Stimulated activated CD4-positive, alpha-beta T cell treated with anti-CD3 and anti-CD28 coated beads, Interleukin-12 subunit alpha, Interleukin-12 subunit beta, amount 100 ng/mL, for 24 hours (primary cell): ENCODE measurements at places on chromosomes 4 and X.

- no peak for DNase-seq
Observed at GRCh38 chrX:372856-373640, 13.7 kb downstream of the PPP2R3B start.

- no peak for DNase-seq
Observed at GRCh38 chr4:1632109-1633104, 51.7 kb downstream of the FAM53A start.

DNA sequence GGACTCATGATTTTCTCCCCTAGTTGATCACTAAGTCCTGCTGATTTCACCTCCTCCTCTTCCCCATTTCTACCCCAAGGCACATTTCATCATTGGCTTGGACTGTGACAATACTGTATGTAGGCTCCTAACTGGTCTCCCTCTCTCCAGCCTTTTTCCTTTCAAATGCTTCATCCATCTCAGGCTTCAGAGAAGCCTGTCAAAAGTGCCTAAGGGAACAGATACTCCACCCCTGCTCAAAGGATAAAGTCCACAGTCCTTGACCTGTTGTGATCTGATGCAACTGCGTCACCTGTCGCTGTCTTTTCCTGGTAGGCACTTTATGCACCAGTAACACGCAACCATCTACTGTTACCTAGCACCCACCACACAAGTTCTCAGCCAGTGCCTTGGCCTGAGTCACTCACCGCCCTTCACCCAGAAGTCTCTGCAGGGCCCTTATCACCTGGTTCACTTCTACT lies 12.8 kb downstream of the SCARB2 start:
- DNase-seq, result no peak

DNA sequence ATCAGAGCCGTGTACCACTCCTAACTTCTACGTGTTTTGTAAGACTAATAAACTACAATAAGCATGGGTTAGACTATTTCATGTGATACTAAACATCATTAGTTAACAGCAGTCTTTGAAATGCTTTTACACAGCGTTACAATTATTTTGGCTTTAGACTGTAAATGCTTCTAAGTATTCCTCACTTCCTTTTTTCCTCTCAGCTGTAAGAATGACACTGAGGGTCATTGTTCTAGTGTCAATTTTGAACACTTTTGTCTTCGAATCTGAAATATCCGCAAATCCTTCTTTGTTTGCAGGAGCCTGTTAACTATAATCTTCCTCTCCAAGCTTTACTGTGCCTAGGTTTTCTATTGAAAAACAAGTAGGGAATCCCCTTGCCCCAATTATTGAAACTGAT lies 1.5 kb downstream of the ABCE1 start:
- no peak for DNase-seq

GRCh38 chr4:78556665-78557064 lies 5.1 kb downstream of the ANXA3 start:
- no peak for DNase-seq

DNA sequence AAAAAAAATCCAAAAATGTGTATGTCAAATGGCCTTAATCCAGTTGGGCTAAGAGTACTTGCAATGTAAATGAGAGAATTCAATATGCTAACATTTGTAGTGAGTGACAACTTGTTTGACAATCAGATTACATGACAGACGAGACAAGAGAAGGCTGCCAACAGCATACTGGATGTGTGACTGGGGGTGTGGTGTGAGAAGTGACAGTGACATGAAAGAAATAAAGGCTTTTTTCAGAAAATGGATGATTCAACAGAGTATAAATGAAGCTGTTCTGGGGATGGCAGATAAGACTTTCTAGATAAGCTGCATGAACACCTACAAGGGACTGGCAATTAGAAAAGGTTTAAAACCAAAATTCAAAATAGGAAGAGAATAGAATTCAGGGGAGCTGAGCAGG lies 143.4 kb downstream of the CENPC start:
- no peak for DNase-seq

DNA sequence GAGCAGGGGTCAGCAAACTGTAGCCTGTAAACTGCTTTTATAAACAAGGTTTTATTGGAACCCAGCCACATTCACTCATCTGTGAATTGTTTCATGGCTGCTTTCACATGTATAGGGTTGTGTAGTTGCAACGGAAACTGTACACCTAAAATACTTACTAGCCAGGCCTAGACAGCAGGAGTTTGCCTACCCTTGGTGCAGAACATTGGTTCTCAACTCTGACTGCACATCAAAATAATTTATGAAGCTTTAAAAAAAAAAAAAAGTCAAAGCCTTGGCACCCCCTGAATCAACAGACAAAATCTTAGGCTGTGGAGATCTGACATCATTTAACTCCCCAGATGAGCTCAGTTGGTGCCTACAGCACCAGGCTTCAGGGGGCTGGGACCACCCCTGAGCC lies 27.8 kb downstream of the ADGRA3 start:
- no peak for DNase-seq

DNA sequence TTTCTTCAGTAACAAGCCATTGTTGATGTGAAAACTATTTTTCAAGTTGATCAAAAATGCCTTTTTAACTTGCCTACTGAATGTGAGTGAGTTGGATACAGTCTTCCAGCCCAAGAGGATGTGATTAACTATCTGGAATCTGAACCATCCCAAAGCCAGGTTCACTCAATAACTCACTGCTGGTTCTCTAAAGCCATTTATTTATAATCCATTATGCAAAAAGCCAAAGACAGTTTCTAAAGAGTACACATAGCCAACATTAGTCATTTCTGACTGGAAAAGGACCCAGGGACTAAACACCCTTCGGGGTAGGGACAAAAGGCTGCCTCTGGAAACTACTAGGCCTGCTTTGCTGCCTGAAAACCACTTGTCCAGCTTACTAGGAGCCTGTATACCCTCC lies 109.6 kb downstream of the SHROOM4 start:
- DNase-seq, result no peak

DNA sequence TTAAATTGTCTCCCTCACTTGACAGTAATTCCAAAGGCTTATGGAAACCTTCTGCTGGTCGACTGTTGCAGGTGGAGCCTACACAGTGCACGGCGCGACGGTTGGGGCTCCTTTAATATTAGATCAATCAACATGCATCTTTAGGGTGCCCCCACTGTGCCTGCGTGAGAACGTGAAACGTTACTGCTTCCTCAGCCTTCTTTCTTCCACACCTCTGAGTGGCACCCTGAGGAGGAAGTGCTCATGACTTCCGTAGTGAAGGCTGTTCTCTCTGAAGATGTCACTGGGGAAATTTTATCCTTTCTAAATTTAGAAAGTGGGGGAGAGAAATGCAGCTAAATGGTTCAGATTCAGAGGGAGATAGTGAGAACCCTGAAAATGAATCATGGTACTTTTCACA lies 184.0 kb upstream of the ZFP42 start:
- DNase-seq, result no peak

DNA sequence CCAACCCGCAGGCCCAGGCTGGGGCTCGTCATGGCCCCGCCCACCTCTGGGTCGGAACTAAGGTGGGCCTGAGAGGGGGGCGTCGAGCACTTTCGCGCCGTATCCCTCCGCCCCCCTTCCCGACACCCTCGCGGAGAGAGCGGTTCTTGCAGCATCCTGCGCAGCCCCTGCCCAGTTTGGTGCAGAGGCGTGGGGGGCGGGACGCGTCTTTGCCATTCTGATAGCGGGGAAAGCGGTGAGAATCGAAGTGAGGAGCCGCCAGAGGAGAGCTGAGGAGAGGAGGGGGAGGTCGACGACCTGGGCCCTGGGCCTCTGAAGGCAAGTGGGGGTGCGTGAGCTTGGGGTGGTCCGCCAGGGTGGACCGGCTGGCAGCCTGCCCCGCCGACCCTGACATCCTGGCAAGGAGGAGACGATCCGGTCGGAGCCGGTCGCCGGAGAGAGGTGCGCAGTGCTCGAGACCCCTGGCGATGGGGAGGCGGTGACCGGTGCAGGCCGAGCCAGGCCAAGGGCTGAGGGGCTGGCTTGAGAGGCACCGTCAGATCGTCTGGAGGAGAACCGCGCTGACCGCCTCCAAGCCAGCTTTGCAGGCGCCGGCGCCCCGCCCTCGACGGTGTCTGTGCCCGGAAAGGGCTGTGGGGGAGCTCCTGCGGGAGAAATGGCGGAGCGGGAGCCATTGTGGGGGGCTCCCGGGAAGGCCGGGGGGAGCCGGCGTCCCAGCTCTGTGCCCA lies 25.5 kb downstream of the GPRASP3 start:
- DNase-seq, result no peak

DNA sequence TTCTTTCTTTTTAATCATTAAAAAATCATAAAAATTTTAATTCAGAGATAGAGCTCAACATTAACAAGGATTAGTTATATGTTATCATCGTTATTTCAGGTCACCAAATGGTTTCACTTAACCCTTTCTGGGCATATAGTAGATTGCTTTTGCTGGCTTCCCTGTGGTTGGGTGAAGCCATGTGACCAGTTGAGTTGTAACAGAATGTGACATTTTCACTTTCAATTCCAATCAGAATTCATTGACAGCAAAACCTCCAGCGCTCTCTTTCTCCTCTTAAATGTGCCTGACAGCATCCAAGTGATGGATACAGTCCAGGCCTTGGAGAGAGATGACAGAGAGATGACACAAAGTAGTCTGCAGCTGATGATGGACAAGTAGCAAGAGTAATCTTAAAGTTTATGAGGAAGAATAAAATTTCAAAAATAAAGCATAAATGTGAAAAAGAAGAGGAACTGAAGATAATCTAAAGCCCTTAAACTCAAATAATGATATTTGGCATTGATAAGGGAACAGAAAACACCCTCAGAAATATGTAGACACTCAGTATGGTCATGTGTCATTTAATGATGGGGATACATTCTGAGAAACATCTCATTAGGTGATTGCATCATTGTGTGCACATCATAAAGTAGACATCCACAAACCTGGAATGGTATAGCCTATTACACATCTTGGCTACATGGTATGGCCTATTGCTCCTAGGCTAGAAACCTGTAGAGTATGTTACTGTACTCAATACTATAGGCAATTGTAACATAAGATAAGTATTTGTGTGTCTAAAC lies 92.3 kb upstream of the QRFPR start:
- no peak for DNase-seq

DNA sequence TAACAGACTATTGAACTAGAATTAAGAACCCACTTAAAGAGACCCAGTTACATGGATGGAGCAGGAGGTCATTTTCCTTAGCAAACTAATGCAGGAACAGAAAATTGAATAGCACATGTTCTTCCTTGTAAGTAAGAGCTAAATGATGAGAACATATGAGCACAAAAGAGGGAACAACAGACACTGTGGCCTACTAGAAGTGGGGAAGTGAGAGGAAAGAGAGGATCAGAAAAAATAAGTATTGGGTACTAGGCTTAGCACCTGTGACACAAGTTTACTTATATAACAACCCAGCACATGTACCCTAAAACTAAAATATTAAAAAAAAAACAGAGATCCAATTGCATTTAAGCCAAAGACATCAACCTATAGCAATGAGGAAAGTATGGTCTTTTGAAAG lies 26.2 kb downstream of the ARAP2 start:
- no peak for DNase-seq

DNA sequence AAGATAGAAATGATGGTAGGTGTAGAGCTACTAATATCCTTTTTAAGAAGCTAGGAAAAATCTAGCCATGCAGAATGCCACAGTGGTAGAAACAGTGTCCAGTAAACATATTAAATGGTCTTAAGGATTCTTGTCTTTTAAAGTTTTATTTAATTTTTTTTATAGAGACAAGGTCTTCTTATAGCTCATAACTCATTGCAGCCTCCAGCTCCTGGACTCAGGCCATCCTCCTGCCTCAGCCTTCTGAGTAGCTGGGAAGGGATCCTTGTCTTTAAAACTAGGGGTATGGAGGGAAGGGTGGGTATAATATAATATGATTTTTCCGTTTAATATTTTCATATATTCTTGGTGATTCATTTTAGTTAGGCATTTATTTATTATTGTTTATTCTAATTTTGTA lies 3.8 kb downstream of the TMEM165 start:
- no peak for DNase-seq

- DNase-seq, result no peak
Observed at GRCh38 chr4:1030031-1030430, 18.6 kb downstream of the FGFRL1 start.

GRCh38 chrX:69324851-69325250 lies 159.6 kb upstream of the PJA1 start:
- DNase-seq, result no peak

DNA sequence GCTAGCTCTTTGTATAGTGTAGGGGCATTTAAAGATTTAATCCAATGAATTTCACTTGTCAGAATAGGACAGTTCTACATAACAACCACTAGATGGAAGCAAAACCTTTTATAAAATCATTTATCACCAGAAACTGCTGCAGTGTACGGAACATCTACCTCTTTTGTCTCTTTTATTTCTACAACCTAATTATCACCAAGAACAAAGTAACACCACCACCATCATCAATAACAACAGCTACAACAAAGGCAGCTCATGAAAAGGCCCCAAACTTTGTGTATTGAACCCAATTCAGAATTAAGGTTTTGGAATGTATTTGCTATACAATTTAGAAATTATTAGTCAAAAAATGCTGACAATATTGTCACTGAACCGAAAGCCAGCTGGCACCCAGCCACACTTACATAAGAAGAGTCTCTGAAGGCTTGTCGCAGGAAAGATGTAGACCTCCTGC lies 260.9 kb upstream of the RPS6KA3 start:
- no peak for DNase-seq

GRCh38 chr4:1572964-1573720 lies 111.0 kb downstream of the FAM53A start:
- no peak for DNase-seq

- no peak for DNase-seq
Observed at GRCh38 chr4:105215609-105216313, 69.1 kb downstream of the TET2 start.

- DNase-seq, result no peak
Observed at GRCh38 chr4:121554382-121554781, 142.4 kb downstream of the ANXA5 start.

GRCh38 chr4:86594559-86595425 lies 677 bp downstream of the PTPN13 start:
- no peak for DNase-seq

- DNase-seq, result no peak
Observed at GRCh38 chr4:10074767-10075105, 41.9 kb downstream of the WDR1 start.
